ENCODE measurements at places on chromosomes 2 and 18.
A peak's percentile ranks its signal among the peaks of the same experiment; 100 is the strongest.

- DNase-seq, result no peak
Observed at GRCh38 chr2:24690524-24690923, 102.7 kb downstream of the PTRHD1 start.

DNA sequence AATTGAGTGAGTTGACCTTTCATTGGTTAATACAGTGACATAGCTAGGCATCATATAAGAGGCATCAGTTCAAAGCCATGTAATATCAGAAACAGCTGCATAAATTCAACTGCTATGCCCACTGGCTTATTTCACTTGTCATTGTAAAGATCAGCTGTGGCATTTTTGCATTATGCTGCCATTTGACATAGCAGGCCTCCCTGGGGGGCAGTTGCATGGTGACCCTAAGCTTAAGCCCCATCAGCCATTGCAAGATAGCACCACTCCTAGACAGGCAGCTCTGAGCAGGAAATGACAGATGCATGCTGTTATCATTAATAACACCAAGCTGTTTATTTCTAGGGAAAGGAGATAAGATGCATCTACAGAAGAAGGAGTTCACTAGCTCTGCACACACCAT lies 233.4 kb upstream of the CNTNAP5 start:
- DNase-seq, result no peak

GRCh38 chr2:28627722-28628480 lies 123.7 kb upstream of the PPP1CB start:
- DNase-seq, result no peak

DNA sequence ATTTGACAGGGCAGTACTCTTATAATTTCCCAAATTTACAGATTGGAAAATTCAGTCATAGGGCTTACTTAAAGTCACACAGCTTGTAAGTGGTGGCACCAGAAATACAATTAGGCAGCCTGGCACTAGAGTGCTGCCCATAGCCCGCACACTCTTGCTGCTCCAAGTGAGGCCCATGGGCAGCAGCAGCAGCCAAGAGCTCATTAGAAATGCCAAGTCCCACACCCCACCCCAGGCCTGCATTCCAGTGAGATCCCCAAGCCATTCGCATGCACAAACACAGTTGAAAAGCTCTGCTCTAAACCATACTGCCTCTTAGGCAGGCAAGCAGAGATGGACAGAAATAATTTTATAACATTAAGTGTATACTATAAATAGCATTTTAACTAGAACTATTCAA lies 379.3 kb upstream of the PKDCC start:
- no peak for DNase-seq

- DNase-seq, result no peak
Observed at GRCh38 chr2:105409717-105410116, 10.9 kb upstream of the FHL2 start.

DNA sequence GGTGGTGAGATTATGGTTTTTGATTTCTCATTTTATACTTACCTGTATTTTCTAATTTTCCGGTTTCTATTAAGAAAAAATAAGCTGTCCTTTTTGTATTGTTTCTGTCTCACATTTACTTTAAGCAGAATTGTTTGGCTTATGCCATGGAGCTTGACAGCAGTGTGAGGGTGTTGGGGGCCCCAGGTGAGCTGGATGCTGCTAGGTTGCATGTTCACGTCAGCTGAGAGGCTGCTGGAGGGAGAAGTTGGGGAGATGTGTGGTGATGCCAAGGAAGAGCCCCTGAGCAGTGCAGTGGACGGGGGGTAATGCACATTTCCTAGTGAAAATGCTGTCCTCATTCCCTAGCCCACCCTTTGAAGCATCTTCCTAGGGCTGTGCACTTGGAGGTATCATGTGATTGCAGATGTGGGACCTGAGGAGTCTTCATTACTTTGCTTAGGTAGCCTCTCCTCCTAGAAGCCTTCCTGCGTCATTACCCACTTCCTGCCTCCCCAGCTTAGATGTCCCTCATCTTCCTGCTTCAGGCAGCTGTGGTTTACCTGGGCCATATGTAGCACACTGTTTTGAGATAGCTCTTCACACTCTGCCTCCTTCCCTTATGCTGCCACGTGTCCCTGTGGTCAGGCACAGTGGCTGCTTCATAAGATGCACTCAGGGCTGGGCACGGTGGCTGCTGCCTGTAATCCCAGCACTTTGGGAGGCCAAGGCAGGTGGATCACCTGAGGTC lies 16.2 kb downstream of the ATG16L1 start:
- DNase-seq, result peak; percentile 82

DNA sequence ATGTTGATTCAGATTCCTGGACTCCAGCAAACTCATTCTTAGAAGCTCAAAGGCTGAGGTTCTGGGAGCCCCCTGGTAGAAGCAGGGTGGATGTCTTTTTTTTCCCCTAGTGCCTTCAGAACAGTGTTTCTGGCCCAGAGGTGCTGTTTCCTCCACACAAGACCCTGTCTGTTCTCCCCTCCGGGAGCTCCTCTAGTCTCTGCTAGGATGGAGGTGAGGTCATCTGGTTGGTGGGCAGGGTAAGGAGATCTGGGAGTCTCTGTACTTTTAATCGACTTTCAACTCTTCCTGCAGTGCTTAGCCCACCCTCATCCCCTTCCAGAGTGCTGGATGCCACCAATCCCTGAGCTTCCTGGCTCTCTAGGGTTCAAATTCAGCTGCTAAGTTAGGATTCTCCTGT lies 192.0 kb downstream of the SH3BP4 start:
- DNase-seq, result no peak

DNA sequence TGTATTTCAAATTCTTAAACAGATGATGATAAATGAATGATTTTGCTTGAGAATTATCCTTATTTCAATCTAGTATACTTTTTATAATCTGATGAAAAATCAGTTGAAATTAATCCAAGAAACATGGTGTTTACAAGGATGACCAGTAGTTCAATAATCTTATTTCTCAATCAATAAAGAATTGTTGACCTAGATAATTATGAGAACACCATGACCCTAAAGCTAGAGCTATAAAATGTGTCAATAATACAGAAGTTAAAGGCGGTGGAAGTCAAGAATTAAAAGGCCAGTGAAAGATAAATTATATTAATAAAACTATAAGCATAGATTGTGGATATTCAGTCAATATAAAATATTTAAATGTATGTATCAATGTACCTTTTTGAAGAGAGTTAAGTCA lies 667.4 kb upstream of the GCFC2 start:
- no peak for DNase-seq

GRCh38 chr2:99399063-99399462 lies 61.9 kb downstream of the EIF5B start:
- DNase-seq, result no peak

- no peak for DNase-seq
Observed at GRCh38 chr2:145079641-145080040, 559.7 kb upstream of the ZEB2 start.
